ENCODE measurements at places on chromosomes 5 and 9.
A peak's percentile ranks its signal among the peaks of the same experiment; 100 is the strongest.

DNA sequence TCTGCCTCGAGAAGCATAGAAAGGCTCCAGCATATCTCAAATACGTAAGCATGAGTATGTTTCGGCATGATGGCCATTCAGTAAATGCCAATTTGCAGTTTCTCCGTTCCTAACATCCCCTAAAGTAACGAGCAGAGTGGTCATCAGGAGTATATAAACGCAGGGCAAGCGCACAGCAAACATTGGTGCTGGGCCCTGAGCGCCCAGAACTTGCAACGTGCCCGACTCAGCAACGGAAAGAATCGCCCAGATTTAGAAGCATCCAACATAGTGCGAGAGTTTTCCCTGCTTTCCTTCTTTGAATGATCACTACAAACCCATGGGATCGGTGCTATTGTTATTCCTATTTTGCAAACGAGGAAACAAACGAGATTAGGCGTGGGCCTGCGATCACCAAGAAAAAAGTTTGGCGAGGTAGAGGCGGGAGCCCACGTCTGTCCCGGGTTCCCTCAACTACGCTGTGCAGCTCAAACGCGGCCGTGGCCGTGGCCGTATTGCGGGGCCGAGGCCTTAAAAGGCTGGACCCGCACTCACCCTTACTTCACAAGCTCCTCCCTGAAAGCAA lies 505 bp downstream of the RPS14 start:
- DNase-seq: no peak

DNA sequence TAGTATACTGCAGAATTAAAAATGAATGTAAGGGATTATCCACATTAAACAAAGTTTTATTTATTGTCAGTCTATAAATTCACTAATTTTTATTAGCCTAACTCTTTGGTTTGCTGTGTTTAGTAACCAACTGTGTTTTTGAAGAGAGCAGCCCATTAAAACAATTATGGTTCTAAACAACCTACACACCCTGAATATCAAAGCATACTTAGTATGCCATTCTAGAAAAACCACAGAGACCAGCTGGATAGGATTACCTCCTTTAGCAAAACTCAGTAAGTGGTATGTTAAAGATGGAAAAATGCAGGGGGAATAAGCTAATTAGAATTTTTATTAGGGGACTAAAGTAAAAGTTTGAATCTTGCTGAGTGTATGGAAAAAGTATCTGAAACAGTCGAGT lies 1981.7 kb upstream of the NUDT12 start:
- no peak for DNase-seq

DNA sequence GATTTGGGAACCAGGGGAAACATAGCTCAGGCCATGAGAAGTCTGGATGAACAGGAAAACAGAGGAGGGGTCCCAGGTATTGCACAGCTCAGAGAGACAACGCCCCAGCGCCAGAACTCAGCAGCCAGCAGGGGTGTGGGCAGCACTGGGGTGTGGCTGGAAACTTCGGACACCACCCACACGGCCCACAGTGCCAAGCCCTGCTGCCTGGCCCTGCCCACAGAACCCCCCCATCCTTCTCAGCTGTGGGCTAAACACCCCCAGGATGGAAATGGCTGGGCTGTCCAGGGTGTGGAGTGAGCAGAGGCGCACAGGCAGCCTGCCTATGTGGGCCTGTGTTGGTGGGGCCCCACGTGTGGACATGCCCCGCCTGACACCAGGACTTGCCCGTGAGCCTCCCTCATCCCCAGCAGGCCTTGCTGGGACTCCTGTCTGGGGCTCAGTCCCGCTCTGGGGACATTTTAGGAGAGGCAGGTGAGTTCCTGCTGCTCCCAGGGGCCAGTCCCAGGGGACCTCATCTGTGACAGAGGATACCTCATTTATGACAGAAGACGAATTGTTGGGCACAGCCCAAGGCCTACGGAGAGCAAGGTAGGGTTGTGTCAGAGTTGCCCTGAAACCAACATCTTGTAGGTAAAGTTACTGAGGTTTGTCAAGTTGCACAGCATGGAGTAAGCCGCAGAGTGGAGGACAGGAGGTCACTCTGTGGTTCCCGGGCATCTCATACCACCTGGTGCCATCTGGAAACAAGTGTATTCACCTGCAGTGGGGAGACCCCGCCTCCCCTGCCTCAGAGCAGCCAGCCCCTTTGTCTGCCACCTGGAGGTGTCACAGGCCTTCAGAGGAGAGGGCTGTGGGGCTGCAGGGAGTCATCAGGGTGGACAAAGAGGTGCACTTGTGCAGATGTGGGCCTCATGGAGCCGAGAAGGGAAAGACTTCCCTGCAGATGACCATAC lies 183.2 kb downstream of the AUH start:
- no peak for DNase-seq

GRCh38 chr5:170917113-170917512 lies 55.3 kb downstream of the RANBP17 start:
- DNase-seq: no peak

GRCh38 chr5:141533897-141534296 lies 45.0 kb downstream of the PCDHGC5 start:
- DNase-seq: no peak

GRCh38 chr5:64295101-64295500 lies 129.5 kb downstream of the RNF180 start:
- no peak for DNase-seq

GRCh38 chr9:115689331-115689730 lies 464.3 kb upstream of the PAPPA start:
- DNase-seq: no peak

- DNase-seq: no peak
Observed at GRCh38 chr5:101663543-101663942, 632.5 kb downstream of the SLCO4C1 start.

GRCh38 chr9:79431019-79431679 lies 140.6 kb upstream of the TLE4 start:
- DNase-seq: no peak

DNA sequence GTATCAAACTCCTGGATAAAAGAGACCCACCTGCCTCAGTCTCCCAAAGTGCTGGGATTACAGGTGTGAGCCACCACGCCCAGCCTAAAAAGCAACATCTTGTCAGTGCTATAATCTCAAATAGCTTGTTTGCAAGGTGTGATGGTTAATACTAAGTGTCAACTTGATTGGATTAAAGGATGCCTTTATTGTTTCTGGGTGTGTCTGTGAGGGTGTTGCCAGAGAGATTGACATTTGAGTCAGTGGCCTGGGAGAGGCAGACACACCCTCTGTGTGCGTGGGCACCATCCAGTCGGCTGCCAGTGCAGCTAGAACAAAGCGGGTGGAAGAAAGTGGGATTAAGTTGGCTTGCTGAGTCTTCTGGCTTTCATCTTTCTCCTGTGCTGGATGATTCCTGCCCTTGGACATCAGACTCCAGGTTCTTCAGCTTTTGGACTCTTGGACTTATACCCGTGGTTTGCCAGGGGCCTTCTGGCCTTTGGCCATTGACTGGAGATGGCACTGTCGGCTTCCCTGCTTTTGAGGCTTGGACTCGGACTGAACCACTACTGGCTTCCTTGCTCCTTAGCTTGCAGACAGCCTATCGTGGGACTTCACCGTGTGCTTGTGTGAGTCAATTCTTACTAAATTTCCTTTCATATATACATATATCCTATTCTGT lies 28.1 kb downstream of the TARS1 start:
- no peak for DNase-seq

- peak; percentile 92 for DNase-seq
Observed at GRCh38 chr5:91379914-91380490, 3.1 kb downstream of the ARRDC3 start.

Data from stimulated activated CD4-positive, alpha-beta T cell treated with anti-CD3 and anti-CD28 coated beads, Interleukin-1b, Interleukin-23, amount 100 ng/mL, for 1 hour (primary cell).